ENCODE measurements at places on chromosomes 2 and 18.

DNA sequence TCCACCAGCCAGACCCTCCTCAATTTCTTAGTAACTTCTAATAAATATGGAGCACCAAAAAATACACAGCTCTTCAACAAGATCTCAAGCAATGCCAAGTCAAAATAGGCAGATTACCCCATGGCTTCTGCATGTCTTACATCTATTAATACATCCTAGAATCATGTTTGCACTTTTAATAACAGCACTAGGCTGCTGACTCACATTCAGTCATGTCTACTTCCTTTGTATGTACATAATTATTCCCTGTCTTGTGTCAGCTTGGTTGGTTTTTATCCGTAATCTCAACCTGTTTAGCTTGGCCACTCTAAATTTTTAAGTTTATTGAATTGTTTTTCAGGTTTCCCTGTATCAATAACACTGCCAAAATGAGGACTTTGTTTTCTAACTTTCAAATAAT lies 420.1 kb upstream of the ACVR2A start:
- no peak for DNase-seq

- DNase-seq: no peak
These were observed 708.9 kb downstream of the ERBB4 start for GRCh38 chr2:211829725-211830124.

DNA sequence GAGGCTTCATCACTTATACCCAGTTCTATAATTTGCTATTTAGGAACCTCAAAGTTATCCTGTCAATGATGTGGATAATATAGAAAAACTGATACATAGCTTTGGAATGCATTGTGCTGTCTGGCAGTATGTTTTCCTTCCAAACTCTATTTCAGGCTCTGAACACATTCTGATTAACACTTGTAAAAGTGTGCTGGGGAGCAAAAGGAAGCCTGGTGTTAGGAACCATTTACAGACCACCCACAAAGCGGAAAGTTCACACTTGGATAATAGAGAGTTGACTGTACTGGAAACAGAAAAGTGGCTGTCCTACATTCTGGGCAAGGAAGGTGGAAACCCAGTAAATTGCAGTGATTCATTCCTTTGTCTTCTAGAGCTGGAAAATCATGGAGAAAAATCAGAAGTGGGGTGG lies 114.5 kb upstream of the ZFP36L2 start:
- peak; percentile 61 for DNase-seq

DNA sequence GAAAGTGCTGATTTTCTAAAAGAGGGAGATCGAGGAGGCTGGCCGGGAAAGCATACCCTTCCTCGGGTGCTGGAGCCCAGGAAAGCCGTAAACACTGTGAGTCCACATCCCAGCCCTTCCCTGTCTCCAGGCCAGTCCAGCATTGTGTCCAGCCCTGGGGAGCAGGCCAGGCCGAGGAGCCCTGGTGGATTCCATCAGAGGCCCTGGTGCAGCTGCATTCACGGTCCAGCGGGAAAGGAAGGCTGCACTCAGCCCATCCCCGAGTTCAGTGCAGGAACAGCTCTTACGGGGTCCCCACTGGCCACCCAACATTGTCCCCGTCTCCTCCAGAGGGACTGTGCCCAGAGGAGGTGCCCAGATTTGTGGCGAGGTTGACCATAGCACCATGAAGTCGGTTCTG lies 218.6 kb downstream of the KLHL29 start:
- DNase-seq: no peak

GRCh38 chr2:116094196-116094595 lies 1651.8 kb downstream of the DPP10 start:
- no peak for DNase-seq

All from AG08395 (cell line).